Keratinocyte (primary cell): ENCODE measurements at places on chromosomes 6 and 20. TPM values are rescaled to one million over a fixed set of nuclear protein-coding genes. Genes with fewer than 3 reads are reported as not detected.

Gene RIPOR2
- 0.01 to 0.07 TPM (median 0.01 TPM) in 3 replicates for polyA plus RNA-seq

Gene GLO1
- polyA plus RNA-seq, result 201 to 301 TPM (median 210 TPM) in 3 replicates

Gene MEP1A
- polyA plus RNA-seq, result 0.05 to 0.07 TPM (median 0.06 TPM) in 3 replicates

Gene LY6G5C
- polyA plus RNA-seq, result 0.58 to 0.95 TPM (median 0.61 TPM) in 3 replicates

Gene HLA-DRA
- 0.21 to 2.4 TPM in 2 of 3 replicates, not detected in the other for polyA plus RNA-seq

Gene SAMD5
- 0.56 to 1.2 TPM (median 0.79 TPM) in 3 replicates for polyA plus RNA-seq

Gene DDX43
- 0.14 to 0.33 TPM (median 0.15 TPM) in 3 replicates for polyA plus RNA-seq
